Dermis lymphatic vessel endothelial cell (primary cell): ENCODE measurements at places on chromosomes 2 and 18. TPM values are rescaled to one million over a fixed set of nuclear protein-coding genes. Genes with fewer than 3 reads are reported as not detected.

SLC5A6 gene
- 18.1 and 19.4 TPM in 2 replicates for total RNA-seq

REG3A gene
- total RNA-seq: not detected in 2 replicates

CHRNA1 gene
- total RNA-seq: 0.76 TPM in 1 of 2 replicates, not detected in the other

UGT1A3 gene
- not detected in 2 replicates for total RNA-seq

CASP10 gene
- total RNA-seq: 36.3 and 44.4 TPM in 2 replicates

ERBB4 gene
- under 0.01 TPM in 2 replicates for total RNA-seq

TEX44 gene
- not detected in 2 replicates for total RNA-seq

NEB gene
- 0.43 and 0.60 TPM in 2 replicates for total RNA-seq

CMPK2 gene
- 0.26 and 0.33 TPM in 2 replicates for total RNA-seq
